ENCODE measurements at places on chromosomes 6 and 20.

DNA sequence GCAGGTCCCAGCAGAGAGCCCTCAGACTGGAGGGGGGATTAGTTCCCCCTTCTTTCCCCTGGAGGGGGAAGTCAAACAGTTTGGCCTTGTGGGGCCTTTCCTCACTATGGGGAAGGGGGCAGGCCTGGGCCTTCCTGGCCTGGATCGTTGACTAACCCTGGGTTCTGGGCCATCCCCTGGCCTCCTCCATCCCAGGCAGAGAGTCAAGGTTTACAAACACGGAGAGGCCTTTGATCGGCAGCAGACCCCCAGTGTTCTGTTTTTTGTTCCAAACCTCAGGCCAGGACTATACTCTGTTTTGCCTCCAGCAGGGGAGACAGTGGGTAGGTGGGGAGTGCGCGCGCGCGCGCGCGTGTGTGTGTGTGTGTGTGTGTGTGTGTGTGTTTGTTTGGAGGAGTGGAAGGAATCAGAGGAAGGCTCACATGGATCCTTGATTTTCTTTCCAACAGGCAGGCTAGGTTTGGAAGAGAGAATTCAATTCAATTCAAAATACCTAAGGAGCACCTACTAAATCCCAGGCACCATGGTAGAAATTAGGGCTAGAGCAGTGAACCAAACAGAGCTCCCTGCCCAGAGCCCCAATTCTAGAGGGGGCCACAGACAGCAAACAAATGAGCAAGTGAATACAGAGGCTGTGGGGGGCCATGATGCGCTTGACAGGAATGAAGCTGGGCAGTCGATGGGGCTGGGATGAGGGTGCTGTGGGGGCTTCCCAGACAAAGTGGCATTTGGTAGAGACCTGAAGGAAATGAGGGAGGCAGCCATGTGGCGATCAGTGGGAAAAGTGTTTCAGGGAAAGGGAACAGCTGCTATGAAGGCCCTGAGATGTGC, 14.8 kb downstream of the TP53RK start:
- DNase-seq = no peak

DNA sequence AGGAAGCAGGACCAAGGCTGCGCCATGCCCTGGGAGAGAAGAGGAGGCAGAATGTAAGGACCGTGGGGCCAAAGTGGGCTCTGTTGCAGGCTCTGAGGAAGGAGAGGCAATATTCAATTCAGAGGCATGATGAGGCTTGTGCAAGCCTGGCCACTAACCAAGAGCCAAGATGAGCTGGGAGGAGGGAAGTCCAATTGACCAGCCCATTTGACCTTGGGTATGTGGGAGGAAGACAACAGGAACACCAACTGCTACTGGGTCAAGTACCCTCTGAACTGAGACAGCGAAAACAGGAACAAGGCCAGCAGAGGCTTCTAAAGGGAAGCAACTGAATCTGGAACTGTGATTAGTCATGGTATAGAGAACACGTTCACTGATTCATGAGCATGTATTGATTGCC, 779.6 kb downstream of the MAFB start:
- no peak for DNase-seq

- DNase-seq = no peak
These were observed 7.5 kb downstream of the APMAP start for GRCh38 chr20:24984961-24985640.

DNA sequence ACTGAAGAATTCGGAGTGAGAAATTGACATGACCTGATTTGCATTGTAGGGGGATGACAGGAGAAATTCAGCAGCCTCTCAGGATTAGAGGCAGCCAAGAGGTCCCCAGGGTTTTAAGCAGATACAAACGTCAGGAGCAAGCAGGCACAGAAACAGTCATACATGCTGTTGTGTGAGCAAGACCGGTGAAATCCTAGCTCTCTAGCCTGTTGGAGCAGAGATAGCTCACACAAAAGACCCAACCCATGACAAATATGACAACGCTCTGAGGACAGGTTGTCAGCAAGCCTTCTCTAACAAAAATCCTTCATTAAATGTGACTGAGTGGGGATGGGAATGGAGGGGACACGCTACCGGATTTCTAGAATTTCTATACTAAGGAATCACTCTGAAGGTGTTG, 23.0 kb upstream of the AKAP12 start:
- no peak for DNase-seq

GRCh38 chr6:33391922-33392594, 435 bp downstream of the KIFC1 start:
- peak; percentile 38 for DNase-seq

- no peak for DNase-seq
These were observed 48.2 kb upstream of the FAM50B start for GRCh38 chr6:3800850-3801591.

GRCh38 chr20:13384132-13384531, 163.1 kb downstream of the ISM1 start:
- no peak for DNase-seq

DNA sequence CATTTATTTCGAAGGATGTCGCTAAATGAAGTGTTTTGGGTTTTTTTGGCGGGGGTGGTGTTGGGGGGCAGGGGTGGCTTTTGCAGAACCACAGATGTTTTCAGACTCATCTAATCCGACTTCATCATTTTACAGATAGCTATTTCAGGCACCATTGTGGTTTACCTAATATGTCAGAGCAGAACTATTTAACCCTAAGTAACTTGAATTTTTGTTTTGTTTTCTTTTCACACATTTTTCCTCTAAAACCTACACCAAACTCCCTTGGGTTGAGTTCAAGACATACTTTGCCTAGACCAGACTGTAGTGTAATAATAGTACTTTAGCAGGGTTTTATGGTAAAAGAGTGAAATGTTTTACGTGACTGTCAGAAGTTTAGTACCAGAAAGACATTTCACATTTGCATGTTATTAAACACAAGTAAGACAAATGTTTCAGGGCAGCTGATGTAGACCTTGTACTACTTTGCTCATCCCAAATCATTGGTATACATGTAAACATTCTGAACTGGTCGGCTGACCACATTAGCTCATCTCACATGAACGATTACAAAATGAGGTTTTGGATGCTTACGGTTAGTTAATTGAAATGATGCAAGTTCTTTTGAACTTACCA, 37.7 kb downstream of the MAP3K4 start:
- DNase-seq = no peak

DNA sequence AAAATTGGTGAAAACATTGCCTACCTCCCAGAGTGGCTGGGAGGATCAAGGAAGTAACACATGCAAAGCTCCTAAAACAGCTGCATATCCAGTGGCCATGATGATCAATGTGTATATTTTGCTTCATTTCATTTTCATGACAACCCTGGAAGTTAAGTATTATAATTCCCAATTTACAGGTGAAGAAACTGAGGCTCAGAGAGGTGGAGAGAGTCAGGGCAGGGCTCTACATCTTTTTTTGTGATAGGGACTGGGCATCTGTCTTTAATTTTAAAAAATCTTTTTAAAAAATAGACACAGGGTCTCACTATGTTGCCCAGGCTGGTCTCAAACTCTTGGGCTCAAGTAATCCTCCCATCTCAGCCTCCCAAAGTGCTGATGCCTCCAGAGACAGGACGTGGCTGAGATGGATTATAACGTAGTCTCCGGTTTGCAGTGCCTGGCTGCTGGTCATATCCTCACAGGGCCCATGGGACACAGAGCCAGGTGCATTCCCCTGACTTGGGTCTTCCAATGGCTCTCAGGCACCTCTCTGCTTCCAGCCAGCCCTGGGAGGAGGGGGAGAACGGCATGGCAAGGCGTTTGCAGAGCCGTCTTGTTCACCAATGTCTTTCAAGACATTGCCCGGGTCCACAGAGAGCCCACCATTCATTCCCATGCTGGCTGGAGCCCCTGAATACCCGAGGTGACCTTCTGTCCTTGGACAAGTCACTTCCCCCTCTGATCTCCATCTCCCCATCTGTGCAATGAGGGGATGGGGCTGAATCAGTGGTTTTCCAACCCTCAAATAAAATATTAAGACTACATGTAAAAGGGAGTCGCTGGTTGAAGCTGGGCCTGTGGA, 38.3 kb downstream of the HNF4A start:
- no peak for DNase-seq

DNA sequence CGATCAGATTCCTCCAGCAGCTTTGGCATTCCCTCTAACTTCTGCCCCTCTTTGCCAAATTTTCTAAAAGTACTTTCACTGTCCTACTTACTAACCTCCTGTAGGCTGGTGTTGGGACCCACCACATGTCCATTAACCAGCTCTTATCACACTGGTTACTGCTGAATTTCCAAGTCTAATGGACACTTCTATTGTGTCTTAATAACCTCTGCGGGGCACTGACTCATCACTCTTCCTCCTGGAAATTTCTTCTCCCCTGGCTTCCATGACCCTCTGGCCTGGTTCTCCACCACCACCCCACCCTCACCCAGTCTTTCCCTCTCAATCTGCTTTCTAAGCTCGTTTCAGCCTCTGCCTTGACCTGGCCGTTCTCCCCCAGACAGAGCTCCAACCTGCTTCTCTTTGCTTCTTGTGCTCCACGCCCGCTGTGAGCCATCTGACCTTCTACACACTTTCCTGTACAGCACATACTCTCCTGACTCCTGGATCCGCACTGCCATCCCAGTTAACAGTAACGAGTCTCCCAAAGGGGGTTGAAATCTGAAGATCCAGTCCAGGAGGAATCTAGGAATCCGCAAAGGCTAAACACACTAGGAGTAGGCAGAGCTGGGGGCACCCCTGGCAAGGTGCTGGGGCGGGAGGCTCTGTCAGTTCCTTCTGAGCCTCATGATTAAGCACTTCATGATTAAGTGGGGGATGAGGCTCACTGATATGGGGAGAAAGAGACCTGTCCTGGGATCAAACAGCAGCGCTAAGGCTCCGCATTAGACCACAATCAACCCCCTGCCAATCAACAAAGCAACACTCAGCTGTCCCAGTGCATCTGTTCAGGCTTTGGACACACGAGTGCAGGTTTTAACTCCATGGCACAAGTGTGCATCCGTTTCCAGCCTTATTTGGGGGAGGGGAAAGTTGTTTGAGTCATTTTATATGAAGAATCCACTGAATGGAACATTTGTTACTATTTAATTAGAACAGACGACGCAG, 146.3 kb downstream of the LY86 start:
- no peak for DNase-seq

DNA sequence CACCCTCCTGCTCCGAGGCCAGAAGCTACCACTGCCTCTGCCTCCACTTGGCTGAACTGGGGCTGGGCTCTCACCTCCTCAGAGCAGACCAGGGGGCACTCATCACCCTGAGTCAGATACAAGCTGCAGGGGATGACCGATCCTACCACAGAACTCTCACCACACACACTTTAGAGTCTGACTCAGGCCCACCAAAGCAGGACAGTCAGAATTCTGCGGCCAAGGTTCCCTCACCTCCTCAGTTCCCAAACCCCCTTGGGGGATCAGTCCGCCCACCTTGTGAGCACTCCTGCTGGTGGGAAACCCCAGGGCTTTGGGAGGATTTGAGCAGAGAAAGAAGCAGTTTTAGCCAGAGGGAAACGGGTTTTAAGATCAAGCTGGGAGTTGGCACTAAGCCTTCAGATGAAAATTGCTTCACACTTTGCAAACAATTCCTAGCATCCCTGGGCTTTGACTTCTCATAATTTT, 587.8 kb upstream of the JAG1 start:
- DNase-seq = no peak

DNA sequence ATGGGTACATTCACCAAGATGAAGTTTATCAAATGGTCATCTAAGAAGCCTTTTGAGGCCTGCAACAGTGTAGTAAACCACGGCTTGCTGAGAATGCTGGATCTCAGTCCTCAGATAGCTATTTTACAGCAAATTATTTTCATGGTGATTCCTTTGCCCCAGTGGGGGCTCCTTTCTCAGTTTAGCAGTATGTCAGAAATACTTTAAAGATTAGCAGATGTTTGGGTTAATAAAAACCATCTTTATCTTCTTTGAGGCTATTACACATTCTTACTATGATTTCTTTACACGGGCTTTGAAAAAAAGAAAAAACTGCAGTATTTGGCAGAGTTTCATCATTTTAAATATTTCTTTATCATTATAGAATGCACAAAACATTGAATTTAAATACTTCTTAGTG, 10.7 kb downstream of the MYLIP start:
- no peak for DNase-seq

DNA sequence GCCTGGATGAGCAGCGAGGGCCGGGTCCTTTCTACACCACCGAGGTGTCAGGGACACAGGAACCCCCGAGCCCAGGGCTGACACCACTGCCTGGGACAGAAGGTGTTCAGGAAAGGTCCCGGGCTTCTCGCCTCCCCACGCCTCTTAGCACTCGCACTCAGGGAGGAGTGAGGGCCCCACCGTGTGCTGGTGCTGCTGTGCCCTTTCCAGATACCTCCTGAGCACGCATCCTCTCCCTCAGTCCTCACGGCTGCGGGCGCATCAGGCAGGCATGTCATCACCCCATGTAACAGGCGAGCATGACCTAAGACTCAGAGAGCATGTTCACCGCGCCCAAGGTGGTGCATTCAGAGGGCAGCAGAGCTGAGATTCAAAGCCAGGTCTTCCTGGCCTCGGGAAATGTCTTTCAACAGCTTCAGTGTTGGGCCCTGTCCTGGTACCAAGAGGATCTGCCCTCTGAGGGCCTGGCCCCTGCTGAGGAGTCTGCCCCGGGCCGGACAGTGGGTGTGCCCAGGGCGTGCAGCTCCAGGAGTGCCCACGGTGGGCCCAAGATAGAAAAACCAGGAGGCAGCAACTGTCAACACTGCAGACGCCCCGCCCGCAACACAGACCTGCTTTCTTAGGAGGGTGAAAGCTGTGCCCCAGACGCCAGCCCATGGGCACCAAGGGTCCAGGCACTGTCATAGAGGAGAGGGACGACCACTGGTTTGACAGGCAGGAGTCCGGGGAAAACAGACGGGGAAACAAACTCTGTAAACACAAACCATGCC, 29.2 kb downstream of the TGM2 start:
- DNase-seq = no peak

DNA sequence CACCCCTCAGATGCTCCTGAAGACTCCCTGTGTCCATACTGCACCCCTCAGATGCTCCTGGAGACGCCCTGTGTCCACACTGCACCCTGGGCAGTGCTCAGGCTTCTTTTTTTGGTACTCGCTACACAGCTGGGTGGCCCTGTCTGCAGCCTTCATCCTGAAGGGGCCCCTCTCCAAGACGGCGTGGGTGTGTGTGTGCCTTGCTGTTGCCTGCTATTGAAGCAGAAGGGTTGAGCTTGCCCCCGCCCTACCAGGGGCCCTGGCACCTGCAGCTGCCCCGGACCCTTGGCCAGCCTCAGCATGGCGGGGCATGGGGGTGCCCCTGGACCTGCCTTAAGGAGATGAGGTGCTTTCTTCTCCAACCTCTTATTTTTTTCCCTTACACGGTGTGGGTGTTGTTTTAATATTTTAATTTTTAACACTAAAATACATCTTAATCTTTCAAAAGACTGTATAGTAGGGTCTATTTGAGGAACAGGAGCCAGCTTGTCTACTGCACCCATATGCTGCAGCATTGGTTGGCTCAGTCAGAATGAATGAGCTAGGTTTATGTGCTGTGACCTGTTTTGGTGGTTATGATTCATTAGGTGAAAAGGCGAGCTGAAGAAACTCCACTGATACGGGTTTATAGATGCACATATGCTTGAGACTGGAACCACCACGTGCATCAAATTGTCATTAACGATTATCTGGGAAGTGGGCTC, 135.9 kb downstream of the AGPAT4 start:
- DNase-seq = no peak
